ENCODE measurements at places on chromosomes 1 and 21.

GRCh38 chr1:235549351-235550139 lies 45.3 kb upstream of the B3GALNT2 start:
- no peak for DNase-seq

GRCh38 chr1:81664341-81664740 lies 136.4 kb upstream of the ADGRL2 start:
- no peak for DNase-seq

- DNase-seq: no peak
Observed at GRCh38 chr1:160746836-160747500, 7.9 kb downstream of the SLAMF7 start.

GRCh38 chr1:62386351-62387121 lies 50.3 kb upstream of the USP1 start:
- DNase-seq: no peak
